ENCODE measurements at places on chromosomes 11 and 22.
A peak's percentile ranks its signal among the peaks of the same experiment; 100 is the strongest.

DNA sequence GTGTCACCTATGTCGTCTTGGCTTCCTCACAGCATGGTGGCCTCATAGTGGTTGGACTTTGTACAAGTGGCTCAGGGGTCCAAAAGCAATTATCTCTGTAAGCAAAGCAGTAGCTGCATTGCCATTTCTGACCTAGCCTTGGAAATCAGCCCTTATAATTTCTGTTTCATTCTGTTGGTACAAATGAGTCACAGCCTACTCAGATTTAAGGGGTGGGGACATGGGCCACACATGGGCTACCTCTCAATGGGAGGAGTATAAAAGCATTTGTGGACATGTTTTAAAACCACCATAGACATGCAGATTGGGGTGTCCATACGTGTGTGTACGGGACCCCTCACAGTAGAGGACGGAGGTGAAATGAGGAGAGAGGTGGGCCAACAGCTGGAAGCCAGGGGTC lies 41.6 kb downstream of the CHRDL2 start:
- DNase-seq = no peak

- no peak for DNase-seq
Observed at GRCh38 chr11:68632802-68633201, 51.5 kb upstream of the GAL start.

DNA sequence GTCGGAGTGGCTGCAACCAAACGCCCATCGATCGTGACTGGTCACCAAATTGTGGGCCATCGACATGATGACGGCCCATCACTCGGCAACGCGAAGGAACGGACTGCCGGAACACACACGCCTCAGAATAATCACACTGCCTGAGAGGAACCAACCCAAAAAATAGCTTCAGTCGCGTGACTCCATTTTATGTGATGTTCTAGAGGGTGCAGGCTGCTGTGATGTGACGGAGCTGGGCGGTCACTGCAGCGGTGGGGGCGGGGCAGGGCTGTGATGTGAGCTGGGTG lies 174.6 kb downstream of the CTTN start:
- peak; percentile 40 for DNase-seq

GRCh38 chr22:42792909-42793847 lies 63.9 kb downstream of the ARFGAP3 start:
- peak; percentile 76 for DNase-seq

GRCh38 chr11:92071660-92072059 lies 153.0 kb upstream of the FAT3 start:
- DNase-seq = no peak
